ENCODE measurements at places on chromosomes 1 and 21.

DNA sequence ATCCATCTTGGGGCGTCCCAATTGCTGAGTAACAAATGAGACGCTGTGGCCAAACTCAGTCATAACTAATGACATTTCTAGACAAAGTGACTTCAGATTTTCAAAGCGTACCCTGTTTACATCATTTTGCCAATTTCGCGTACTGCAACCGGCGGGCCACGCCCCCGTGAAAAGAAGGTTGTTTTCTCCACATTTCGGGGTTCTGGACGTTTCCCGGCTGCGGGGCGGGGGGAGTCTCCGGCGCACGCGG, 282 bp upstream of the SOD1 start:
- no peak for DNase-seq

DNA sequence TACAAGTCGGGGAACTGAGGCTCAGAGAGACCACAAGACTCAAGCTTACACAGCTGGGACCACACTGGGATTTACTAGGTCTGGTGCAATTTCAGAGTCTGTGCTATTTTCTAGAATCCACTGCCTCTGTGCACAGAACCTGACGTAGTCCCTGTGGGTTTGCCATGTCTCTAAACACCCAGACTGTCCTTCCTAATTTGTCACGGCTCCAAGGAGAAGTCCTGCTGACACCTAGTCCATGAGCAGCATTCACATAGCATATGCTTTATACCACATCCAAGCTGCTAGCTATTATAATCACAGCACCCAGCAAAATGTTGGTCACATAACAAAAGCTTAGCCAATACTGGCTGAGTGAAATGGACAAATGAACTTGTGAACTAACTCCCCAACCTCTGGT, 79.0 kb upstream of the HMGB4 start:
- DNase-seq, result no peak

GRCh38 chr1:55524006-55524405, 308.8 kb upstream of the USP24 start:
- DNase-seq, result no peak

DNA sequence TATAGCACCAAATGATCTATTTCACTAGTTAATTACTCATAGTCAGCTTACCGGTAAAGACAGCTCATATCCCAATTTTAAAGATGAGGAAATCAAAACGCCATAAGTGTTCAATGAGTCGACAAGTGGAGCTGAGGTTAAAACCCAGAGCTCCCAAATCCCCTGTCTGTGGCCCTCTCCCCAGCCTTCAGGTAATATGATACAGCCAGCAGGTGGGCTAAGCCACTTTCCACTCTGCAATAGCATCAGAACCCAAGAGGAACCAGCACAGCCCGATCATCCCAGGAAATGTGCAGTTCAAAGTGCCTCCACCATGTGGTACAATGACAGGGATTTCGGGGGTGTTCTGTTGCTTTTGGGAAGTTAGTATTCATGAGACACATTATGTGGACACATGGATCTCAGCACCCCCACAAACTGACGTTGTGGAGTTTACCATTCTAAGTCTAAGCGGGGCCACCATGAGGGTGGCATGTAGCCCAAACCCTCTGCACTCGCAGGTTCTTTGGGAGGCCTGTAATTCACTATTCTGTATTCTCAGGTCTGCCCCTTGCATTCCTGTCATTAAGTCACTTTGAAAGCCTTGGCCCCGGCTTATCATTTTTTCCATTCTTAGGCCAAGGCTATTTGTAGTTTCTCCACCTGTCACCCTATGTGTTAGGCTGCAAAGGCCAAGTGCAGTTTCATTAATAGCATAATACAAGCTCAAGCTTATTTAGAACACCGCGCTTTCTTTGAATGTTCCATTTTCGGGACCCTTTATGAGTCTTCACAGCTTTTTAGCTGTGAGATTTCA, 26.3 kb upstream of the ACTN2 start:
- no peak for DNase-seq

GRCh38 chr1:47842228-47842919, 154.8 kb downstream of the TRABD2B start:
- no peak for DNase-seq

- DNase-seq, result no peak
Observed at GRCh38 chr1:26887125-26887524, 3.0 kb downstream of the GPN2 start.

DNA sequence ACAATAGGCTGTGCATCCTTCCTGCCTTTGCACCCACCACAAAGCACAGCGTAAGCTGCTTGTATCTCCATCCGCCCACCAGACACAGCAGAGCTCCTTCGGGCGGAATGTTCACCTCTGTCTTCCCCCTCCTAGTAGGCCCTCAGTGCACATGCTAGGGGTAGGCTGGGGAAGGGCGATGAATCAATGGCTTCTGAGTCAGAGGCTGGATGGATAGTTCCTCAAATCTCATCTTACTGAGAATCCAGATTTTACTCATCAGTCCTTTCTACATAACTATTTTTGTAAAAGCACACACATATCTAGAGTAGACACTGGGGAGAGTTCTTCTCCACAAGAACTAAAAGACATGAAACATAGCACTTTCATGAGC, 73.8 kb downstream of the BCAR3 start:
- DNase-seq, result no peak

DNA sequence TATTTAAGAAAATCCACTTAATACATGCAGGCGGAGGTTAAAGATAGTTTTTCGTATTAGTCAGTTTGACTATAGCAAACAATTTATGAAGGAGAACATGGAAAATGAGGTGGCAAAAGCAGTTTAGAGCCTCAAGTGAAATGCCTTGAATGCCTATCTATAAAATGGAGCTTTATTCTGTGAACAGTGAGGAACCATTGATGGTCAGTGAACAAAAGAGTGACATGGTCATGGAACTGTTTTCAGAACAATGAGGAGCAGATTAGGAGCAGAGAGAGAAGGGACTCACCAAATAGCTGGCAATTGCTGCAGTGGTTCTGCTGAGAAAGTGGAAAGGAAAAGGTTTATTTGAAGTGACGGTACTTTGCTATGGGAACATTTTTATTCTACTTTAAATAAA, 299.8 kb downstream of the DUSP10 start:
- DNase-seq, result no peak

DNA sequence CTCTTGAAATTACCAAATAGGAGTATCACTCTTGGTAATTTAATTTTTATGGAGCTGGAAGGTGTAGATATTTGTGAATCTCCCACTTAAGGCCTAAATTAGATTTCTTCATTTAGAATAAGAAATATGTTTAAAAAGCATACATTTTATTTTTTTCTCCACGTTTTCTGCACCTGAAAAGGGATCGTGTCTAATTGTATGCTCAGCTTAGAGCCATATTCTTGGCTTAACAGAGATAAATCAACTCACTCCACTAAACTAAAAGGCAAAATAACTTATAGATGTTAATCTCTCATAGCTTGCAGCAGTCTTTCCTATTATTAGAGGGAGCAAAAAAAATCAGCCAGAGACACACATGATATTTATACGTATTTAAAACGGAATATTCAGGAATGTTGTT, 336.8 kb upstream of the SGIP1 start:
- no peak for DNase-seq
